ENCODE measurements at places on chromosomes 7 and 10. TPM values are rescaled to one million over a fixed set of nuclear protein-coding genes. Genes with fewer than 3 reads are reported as not detected.

Gene FAM221A
- total RNA-seq = 6.5 TPM

Gene TMEM236
- 0.02 TPM for total RNA-seq

Gene KCNH2
- 0.91 TPM for total RNA-seq

Gene TMEM254
- 17.4 TPM for total RNA-seq

Gene COPS6
- total RNA-seq = 110 TPM

Gene TUBAL3
- not detected for total RNA-seq

Gene SLC26A5
- not detected for total RNA-seq

Gene DNAJC12
- 8.7 TPM for total RNA-seq

Gene AOC1
- total RNA-seq = not detected

Gene GBX1
- total RNA-seq = not detected

Gene NPY4R
- not detected for total RNA-seq

Gene NYAP1
- total RNA-seq = not detected

Gene TMEM176A
- not detected for total RNA-seq

Gene PCLO
- total RNA-seq = not detected

Gene PALD1
- 0.07 TPM for total RNA-seq

Gene C10orf143
- total RNA-seq = 2.7 TPM

Gene ASAH2
- total RNA-seq = 2.0 TPM

Gene NUTM2A
- 0.80 TPM for total RNA-seq

Gene GIMAP4
- total RNA-seq = 476 TPM

Gene WIPF3
- not detected for total RNA-seq

Gene BTBD16
- not detected for total RNA-seq

Gene PPP1R17
- not detected for total RNA-seq

Gene ZKSCAN5
- total RNA-seq = 12.6 TPM

Gene VSTM4
- 0.10 TPM for total RNA-seq

Gene PTF1A
- not detected for total RNA-seq

Gene CHRM2
- not detected for total RNA-seq

Gene GDF10
- not detected for total RNA-seq

Gene PAPOLB
- total RNA-seq = not detected

Gene CLRN3
- not detected for total RNA-seq

Gene SORCS1
- not detected for total RNA-seq

Gene PDE6C
- not detected for total RNA-seq

Gene SEMA3E
- not detected for total RNA-seq

Gene INSYN2A
- total RNA-seq = not detected

Gene HGF
- total RNA-seq = 0.54 TPM

Gene ATP6V0A4
- 0.66 TPM for total RNA-seq

Gene LLCFC1
- total RNA-seq = not detected

Gene DDC
- total RNA-seq = not detected

Gene RBP4
- not detected for total RNA-seq
